ENCODE measurements at places on chromosomes 3 and 15.

DNA sequence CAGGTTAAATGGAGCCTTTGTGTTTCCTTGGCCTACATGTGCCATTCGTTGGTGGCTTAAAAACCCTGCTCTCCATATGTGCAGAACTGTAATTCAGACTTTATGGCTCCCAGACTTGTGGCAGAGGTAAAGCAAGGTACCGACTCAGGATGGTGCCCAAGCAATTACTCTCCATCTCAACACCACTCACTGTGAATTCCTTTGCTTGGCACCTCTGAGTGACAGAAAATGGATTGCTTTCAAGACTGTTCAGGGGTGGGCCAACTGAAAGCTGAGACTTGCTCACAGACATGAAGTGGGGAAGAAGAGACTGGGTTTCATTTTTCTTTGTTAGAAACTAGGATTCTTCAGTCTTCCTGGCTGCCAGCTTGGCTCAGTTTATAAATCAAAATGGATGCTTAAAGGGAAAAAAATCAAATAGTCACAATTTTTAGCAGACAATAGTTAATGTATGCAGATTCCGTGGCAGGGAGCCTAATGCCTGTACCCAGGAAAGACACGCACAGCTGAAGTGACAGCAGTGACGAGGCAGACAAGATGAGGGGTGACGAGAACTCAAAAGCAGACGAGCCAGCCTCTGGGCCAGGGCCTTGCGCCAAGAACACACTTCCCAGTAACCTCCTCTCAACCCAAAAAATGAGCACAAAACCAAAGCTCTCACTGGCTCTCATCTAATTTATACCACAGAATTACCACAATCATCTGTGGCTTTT lies 207.9 kb upstream of the SLC2A2 start:
- no peak for DNase-seq

DNA sequence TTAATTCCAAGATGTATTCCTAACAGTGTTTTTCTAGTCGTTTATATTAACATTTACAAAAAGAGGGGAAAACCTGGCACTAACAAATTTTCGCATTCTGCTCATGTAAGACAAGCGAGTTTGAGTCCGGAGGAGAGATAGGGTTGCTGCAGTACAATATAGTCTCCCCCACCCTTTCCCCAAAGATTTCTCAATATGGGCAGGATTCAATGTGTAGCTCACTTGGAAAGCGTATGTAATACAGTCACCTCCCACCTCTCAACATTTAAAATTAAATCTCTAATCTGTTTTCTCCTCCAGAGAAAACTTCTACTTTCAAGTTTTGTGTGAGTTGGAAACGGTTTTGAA lies 57.9 kb downstream of the CMSS1 start:
- no peak for DNase-seq

DNA sequence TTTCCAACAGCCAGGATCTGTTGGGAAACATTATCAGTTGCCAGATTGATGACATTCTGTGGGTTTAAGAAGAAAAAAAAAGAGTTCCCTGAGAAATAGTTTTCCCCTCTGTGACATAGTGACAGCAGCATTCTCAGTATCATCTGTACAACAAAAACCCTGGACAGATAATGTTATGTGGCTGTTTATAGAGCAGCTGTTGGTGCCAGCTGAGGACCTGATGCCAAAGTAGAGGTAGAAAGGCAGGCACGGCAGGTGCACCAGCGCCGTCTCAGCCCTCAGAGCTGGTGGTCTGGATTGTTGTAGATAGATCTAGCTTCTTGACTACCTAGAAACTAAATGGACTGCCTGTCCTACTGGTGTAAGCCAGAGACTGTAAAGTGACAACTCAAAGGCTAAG lies 56.2 kb upstream of the FILIP1L start:
- DNase-seq: no peak

GRCh38 chr3:29354894-29355293 lies 74.0 kb downstream of the RBMS3 start:
- DNase-seq: no peak

- no peak for DNase-seq
These were observed 7.2 kb upstream of the IVD start for GRCh38 chr15:40398413-40398873.

GRCh38 chr15:75672646-75673425 lies 25.1 kb downstream of the SNX33 start:
- no peak for DNase-seq

DNA sequence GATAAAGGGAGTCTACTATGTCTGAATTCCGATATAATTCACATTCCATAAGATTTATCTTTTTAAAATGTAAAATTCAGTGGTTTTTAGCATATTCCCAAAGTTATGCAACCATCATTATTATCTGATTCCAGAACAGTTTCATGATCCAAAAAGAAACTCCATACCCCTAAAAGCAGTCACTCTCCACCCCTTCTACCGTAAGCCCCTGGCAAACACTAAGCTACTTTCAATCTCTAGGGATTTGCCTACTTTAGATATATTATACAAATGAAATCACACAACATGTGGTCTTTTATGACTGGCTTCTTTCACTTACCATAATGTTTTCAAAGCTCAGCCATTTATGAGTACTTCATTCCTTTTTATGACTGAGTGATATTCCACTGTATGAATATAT lies 65.6 kb downstream of the TMEM212 start:
- DNase-seq: no peak

GRCh38 chr15:50519740-50520425 lies 26.6 kb downstream of the USP50 start:
- no peak for DNase-seq

- no peak for DNase-seq
These were observed 12.0 kb upstream of the CTXND1 start for GRCh38 chr15:80264031-80264430.

DNA sequence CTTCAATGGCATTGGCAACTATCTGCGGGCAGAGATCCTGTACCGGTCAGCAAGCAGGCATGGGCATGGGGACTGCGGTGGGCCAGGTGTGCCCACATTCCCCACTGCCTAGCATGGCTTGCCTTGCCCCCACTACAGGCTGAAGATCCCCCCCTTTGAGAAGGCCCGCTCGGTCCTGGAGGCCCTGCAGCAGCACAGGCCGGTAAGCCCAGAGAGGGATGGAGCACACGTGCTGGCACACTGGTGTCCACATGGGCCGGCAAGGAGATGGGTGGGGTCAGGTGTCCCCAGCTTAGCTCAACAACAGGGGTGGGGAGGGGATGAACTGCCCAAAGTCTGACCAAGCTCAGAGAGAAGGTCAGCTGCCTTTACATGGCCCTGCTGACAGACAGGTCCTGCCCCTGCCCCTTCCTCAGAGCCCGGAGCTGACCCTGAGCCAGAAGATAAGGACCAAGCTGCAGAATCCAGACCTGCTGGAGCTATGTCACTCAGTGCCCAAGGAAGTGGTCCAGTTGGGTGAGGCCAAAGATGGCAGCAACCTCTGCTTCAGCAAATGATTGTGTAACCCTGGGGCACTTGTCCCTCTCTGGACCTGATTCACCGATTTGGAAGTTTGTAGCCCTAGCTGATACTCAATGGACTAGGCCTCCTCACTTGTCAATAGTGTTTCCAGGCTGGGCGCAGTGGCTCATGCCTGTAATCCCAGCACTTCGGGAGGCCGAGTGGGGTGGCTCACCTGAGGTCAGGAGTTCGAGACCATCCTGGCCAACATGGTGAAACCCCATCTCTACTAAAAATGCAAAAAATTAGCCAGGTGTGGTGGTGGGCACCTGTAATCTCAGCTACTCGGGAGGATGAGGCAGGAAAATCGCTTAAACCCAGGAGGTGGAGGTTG lies 5.6 kb downstream of the NEIL1 start:
- no peak for DNase-seq

DNA sequence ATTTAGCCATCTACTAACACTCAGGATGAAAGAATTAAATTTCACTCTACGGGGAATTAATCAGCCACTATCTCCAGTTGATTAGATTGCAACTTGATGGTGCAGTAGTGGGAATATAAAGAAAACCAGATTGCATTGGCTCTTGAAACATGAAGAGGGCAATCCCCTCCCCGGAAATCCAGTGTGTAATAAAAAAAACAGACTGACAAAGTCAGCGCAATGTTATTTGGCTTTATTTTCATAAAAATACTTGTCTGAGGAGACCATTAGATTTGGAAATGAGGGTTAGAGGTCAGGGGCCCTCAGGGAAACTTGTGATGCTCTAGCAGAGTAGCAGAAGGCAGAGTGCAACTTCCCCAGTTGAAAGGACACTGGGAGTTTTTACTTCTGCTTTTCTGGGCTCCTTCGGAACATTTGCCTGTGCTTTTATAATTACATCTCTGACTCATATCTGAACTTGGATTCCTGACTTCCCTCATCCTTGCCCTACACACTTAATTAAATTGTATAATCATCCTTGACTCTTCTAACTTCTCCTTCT lies 326.8 kb downstream of the TUSC7 start:
- no peak for DNase-seq

GRCh38 chr3:23624305-23624704 lies 181.4 kb upstream of the UBE2E1 start:
- DNase-seq: no peak

DNA sequence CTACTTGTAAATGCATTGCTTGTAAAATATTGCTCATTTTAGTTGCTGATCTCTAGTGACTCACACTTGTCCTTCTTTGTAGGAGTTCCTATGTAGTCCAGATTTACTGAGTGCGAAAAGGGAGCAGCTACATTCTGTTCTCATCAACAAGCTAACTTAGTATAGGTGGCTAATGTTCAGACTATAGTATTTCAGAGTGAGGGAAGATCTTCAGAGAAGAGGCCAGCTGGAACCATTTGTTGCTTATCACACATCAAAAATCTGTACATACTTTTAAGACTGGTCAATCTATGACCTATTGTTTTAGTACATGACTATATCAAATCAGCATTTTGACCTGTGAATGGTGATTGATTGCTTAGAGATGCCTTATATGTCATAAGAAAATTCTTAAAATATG lies 71.3 kb upstream of the THSD4 start:
- DNase-seq: no peak

- no peak for DNase-seq
These were observed 99.0 kb downstream of the ST8SIA2 start for GRCh38 chr15:92492551-92493115.

DNA sequence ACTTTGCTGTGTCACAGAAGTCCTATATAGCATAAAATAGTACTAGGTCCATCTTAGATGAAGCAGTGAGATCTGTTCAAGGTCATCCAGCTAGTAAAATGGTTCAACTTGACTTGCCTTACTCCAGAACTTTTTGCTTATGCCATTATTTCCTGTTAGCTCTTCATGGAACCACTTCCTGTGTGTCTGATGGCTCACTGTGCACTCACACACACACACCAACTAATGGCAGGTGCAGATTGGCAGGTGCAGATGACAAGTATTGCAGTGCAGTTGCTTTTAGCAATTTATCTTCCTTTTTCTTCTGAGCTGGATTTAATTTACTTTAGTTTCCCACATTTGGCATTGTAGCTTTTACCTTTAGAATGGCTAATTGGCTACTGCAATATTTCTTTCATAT lies 29.8 kb downstream of the GOLGA8S start:
- no peak for DNase-seq

GRCh38 chr15:26157081-26157480 lies 294.0 kb upstream of the ATP10A start:
- DNase-seq: no peak

DNA sequence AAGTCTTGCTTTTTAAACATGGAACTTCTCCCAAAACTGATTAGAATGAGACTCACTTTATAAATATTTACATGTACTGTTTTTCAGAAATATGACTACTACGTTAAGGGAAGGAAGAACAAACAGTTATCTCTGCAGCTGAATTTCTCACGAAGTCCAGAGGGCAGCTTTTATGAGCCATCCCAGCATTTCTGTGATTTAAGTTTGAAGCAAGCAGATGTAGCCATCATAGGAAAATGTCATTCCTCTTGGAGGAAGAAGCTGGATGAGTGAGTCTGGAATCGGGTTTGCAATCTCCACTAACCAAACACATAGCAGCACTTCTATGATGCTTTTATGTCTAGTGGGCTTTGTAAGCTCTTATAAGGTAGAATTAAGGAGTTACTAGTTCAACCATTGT lies 53.7 kb downstream of the SCN11A start:
- no peak for DNase-seq

- DNase-seq: no peak
These were observed 80.4 kb downstream of the TGFBR2 start for GRCh38 chr3:30686799-30687198.

DNA sequence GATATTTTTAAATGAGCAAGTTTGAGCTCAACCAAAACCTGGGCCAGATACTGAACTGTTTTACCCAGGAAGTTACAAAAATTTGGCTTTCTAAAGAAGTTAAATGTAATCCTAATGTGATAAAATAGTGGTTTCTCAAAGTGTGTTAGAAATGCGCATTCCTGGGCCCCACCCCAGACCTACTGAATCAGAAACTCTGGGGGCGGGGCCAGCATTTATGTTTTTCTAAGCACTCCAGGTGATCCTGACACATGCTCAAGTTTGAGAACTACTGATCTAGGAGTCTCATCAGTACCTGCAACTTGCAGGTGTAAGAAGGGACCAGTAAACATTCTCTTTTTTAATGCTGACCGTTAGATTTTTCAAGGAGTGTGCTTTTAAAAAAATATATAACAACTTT lies 190.6 kb downstream of the VPS13C start:
- no peak for DNase-seq

GRCh38 chr3:32371461-32372212 lies 20.0 kb upstream of the CMTM7 start:
- no peak for DNase-seq

- no peak for DNase-seq
These were observed 779.1 kb downstream of the MECOM start for GRCh38 chr3:168884353-168884903.

GRCh38 chr3:117399311-117400078 lies 689.9 kb downstream of the TUSC7 start:
- no peak for DNase-seq

- DNase-seq: no peak
These were observed 23.9 kb downstream of the GOLGA6L2 start for GRCh38 chr15:23422946-23423708.

Measured in cerebellar nuclear complex (tissue), 1 donor.